Large intestine (tissue), 12 donors: ENCODE measurements at places on chromosomes 13 and 19. TPM values are rescaled to one million over a fixed set of nuclear protein-coding genes. Genes with fewer than 3 reads are reported as not detected.

The TUBA3C gene
- not detected for polyA plus RNA-seq

The SLITRK5 gene
- 0.43 TPM for polyA plus RNA-seq

DNA sequence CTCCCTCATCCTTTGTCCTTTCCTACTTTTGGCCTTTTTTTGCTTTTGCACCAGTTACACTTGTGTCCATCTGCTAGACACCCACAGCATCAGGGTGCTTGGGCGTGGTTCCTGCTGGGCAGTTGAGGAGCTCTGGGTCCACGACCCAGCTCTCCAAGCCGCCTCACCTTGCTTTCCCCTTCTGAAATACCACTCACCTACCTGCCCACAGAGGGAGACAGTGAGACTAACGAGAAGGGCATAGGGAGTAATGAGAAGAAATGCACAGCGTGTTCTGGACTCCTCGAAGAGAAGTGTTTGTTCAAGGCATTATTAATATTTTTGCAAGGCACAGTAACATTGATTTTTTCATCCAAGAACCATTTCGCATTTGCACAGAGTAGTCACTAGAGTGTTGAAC is 92.9 kb downstream of the DNAJC15 start:
- no peaks in the 10 kb centered on the region for H3K4me1 ChIP-seq
- H3K27me3 ChIP-seq, result no peaks in the 10 kb centered on the region
- no peak overlapping the region for H3K4me3 ChIP-seq
- H3K27ac ChIP-seq, result no peak overlapping the region

DNA sequence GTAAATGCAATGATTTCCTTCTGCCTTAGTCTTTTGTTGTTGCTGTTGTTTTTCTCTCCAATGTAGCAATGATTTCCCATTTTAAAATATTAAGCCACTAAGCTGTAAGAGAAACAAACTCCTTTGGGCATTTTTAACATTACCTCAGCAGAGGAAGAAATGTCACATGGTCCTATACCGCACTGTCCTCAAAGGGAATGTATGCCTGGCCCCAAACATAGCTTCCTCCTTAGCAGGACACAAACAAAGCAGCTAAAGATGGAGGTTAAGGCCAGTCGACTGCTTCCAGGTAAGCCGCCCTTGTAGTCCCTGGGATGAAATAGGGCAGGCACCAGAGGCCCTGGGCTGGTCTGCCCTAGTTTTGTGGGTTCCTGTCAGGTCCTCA is 249.0 kb downstream of the TSHZ3 start:
- peaks cover 2% of the 10 kb centered on the region for H3K4me1 ChIP-seq
- no peak for DNase-seq
- H3K27ac ChIP-seq, result no peak overlapping the region
- no peaks in the 10 kb centered on the region for H3K36me3 ChIP-seq
- no peak overlapping the region for H3K4me3 ChIP-seq
- H3K27me3 ChIP-seq, result no peaks in the 10 kb centered on the region

DNA sequence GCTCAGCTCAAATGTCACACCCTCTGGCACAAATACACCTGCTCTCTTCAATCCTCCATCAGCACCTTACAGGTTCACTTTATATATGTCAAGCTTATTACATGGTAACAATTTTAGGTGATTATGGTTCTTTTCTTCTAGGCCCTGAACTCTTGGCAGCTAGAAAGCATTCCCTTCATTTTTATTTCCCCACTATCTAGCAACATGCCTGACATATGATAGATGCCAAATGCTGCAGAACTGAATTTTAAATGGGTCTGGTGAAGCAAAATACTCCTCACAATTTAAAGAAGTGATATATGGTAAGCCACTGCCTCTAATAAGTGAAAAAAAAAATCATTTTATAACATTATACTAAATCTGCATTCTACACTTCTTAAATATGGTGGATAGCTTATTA is 95.2 kb downstream of the USP12 start:
- H3K27ac ChIP-seq, result no peak overlapping the region
- H3K4me1 ChIP-seq, result no peaks in the 10 kb centered on the region
- no peak for DNase-seq
- peaks cover 30% of the 10 kb centered on the region for H3K36me3 ChIP-seq

GRCh38 chr13:42706286-42706685 is 75.1 kb upstream of the FAM216B start:
- no peak overlapping the region for H3K4me3 ChIP-seq
- H3K27me3 ChIP-seq, result no peaks in the 10 kb centered on the region
- no peak overlapping the region for H3K27ac ChIP-seq
- H3K36me3 ChIP-seq, result no peaks in the 10 kb centered on the region
- no peaks in the 10 kb centered on the region for H3K4me1 ChIP-seq

The CEACAM7 gene
- polyA plus RNA-seq, result 0.09 TPM

The ZNF793 gene
- 15.3 TPM for polyA plus RNA-seq

GRCh38 chr13:96052656-96053002 is 572 bp downstream of the UGGT2 start:
- H3K4me1 ChIP-seq, result no peaks in the 10 kb centered on the region
- no peaks in the 10 kb centered on the region for H3K27me3 ChIP-seq
- H3K27ac ChIP-seq, result peak overlapping the region; percentile 81
- peak; percentile 44 for DNase-seq
- H3K36me3 ChIP-seq, result no peaks in the 10 kb centered on the region

- H3K4me1 ChIP-seq, result no peaks in the 10 kb centered on the region
- DNase-seq, result no peak
- no peaks in the 10 kb centered on the region for H3K27me3 ChIP-seq
- H3K4me3 ChIP-seq, result no peak overlapping the region
- H3K36me3 ChIP-seq, result no peaks in the 10 kb centered on the region
- H3K27ac ChIP-seq, result peak overlapping the region; percentile 17
Measured at GRCh38 chr19:11152318-11153062, 3.1 kb downstream of the SPC24 start.

DNA sequence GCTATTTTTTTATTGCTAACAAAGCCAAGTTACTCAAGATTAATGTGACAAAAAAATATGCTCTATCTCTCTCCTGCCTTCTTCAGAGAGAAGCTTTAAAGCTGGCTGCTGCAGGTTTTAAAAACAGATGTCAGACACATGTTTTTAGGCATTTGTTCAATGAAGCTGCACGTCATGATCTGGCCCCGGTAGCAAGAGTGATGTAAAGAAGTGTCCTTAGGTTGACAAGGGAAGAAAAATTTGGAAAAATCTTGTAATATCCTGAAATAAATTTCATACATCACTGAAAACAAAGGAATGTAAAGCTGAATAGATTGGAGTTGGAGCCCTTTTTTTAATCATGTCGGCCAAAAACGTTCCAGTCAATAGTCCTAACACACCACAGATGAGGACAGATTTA is 531.4 kb upstream of the NBEA start:
- no peak overlapping the region for H3K27ac ChIP-seq
- no peaks in the 10 kb centered on the region for H3K36me3 ChIP-seq
- no peaks in the 10 kb centered on the region for H3K27me3 ChIP-seq
- no peaks in the 10 kb centered on the region for H3K4me1 ChIP-seq
- H3K4me3 ChIP-seq, result no peak overlapping the region

The CNN1 gene
- 119 TPM for polyA plus RNA-seq

DNA sequence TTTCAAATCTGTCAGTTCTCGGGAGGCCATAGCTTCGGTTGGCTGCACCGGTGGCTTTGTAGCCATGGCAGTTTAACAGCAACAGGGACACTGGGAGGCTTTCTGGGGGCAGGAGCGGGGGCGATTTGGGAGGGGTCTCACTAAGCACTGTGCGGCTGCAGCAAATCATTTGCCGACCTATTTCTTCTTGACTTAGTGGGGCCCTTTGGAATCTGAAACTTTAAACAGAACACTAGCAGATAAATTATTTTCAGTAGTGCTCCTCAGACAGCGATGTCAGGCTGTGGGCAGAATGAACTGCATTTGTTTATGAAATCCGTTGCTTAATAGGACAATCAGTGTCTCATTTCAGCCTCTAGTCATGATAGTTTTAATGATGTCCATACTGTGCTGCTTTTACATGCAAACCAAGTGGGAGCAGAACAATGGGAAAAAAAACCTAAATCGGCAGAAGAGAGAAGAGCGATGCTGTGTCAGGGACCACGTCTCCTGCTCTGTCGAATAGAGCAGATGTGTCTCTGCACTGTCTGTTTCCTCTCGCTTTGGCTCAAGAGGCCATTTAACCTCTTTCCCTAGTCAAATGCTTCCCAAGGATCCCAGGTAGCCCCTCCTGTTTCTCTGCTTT is 211.9 kb downstream of the OLFM4 start:
- no peak overlapping the region for H3K4me3 ChIP-seq
- DNase-seq, result no peak
- no peaks in the 10 kb centered on the region for H3K27me3 ChIP-seq
- no peaks in the 10 kb centered on the region for H3K36me3 ChIP-seq
- no peaks in the 10 kb centered on the region for H3K4me1 ChIP-seq

- H3K27ac ChIP-seq, result no peak overlapping the region
- H3K4me3 ChIP-seq, result no peak overlapping the region
- no peaks in the 10 kb centered on the region for H3K36me3 ChIP-seq
- no peaks in the 10 kb centered on the region for H3K27me3 ChIP-seq
- DNase-seq, result peak; percentile 46
Measured at GRCh38 chr19:54478677-54479266, 5.7 kb upstream of the CDC42EP5 start.

GRCh38 chr19:56301886-56302620 is 12.6 kb downstream of the ZSCAN5A start:
- H3K27me3 ChIP-seq, result no peaks in the 10 kb centered on the region
- peaks cover 13% of the 10 kb centered on the region for H3K36me3 ChIP-seq
- DNase-seq, result no peak
- H3K27ac ChIP-seq, result no peak overlapping the region
- H3K4me3 ChIP-seq, result no peak overlapping the region
- H3K4me1 ChIP-seq, result no peaks in the 10 kb centered on the region

DNA sequence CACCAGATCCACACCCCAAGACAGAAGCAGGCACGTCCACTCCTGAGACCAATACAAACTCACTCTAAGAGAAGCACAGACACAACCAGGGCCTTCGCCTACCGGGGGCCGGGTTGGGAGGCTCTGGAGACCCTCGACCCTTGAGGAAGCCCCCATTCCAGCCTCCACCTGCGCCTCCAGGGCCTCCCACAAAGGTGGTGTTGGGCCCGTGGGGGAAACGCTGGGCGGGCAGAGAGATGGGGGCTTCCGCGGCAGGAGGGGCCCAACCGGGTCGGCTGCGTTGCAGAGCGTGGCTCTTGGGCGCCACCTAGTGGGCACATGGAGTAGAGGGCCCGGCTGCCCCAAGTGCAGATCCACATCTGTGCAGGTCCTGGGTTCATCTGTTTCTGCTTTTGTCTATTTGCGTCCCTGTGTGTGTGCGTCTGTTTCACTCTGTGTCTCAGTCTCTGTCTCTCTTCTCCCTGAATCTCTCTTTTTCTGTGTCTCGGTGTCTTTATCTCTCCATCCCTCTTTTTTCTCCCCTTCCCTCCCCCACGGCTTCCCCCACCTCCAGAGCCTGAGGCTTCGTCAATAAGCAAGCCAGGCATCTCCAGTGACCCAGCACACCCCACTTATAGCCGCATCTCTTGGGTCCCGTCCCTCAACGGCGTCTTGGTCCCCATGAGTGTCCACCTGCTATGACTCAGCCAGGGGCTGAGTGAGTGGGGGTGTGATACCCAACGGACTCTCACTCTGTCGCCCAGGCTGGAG is 10.5 kb upstream of the TINCR start:
- H3K27ac ChIP-seq, result peak overlapping the region; percentile 61
- peaks cover 2% of the 10 kb centered on the region for H3K36me3 ChIP-seq
- no peaks in the 10 kb centered on the region for H3K27me3 ChIP-seq
- H3K4me3 ChIP-seq, result peak overlapping the region; percentile 41
- H3K4me1 ChIP-seq, result peaks cover 9% of the 10 kb centered on the region

DNA sequence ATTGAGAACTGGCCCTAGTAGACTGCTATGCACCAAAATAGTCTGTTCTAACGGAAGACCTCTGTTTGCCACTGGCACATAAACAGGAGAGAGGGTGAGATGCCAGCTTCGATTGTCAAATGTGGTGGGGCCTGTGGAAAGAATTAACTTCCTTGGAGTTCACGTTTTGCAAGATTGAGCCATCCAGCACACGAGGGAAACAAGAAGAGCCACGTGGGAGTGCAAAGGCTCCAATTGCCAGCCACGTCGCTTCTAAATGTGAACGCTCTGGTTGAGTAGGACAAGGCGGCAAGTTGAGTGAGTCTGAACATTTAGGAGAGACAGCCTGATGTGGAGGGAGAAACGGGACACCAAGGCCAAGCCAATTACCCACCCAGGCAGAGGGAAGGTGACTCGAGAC is 409.1 kb downstream of the FGF9 start:
- DNase-seq, result no peak
- H3K36me3 ChIP-seq, result no peaks in the 10 kb centered on the region
- H3K4me3 ChIP-seq, result no peak overlapping the region
- no peaks in the 10 kb centered on the region for H3K27me3 ChIP-seq
- H3K4me1 ChIP-seq, result peaks cover 4% of the 10 kb centered on the region
- no peak overlapping the region for H3K27ac ChIP-seq

- no peak overlapping the region for H3K27ac ChIP-seq
- DNase-seq, result peak; percentile 25
- peaks cover 5% of the 10 kb centered on the region for H3K4me1 ChIP-seq
- no peak overlapping the region for H3K4me3 ChIP-seq
Measured at GRCh38 chr19:13610039-13610691, 103.9 kb upstream of the CACNA1A start.

The FXYD7 gene
- 7.6 TPM for polyA plus RNA-seq
